ENCODE measurements at places on chromosomes 4 and X.

DNA sequence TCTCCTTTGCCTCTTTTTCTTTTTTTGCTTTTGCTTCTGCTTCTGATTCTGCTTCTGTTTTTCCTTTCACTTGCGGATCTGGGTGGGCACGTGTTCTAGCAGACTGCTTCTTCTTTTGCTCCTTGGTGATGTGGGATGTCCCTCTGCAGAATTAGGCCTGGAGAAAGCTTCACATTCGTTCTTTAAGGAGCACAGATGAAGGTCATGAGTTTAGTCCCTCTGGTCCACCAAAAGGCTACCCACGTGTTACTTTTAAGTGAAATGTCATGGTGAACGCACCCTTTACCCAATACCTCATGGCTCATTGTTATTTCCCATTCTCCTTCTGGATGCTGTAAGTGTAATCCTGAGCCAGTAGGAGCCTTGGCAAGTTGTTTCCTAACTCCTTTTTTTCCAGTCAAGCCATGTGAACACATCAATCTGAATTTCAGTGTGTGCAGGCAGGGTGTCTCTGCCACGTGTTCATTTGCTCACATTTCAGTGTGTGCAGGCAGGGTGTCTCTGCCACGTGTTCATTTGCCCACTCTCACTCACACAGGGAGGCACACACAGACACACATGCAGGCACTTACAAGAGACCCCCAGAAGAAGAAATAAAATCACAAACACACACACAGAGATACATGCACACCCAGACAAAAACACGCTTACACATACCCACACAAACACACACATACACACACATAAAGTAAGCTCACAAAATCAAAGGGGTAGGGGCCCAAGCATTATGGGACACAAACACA, 36.9 kb downstream of the NBDY start:
- DNase-seq: no peak

DNA sequence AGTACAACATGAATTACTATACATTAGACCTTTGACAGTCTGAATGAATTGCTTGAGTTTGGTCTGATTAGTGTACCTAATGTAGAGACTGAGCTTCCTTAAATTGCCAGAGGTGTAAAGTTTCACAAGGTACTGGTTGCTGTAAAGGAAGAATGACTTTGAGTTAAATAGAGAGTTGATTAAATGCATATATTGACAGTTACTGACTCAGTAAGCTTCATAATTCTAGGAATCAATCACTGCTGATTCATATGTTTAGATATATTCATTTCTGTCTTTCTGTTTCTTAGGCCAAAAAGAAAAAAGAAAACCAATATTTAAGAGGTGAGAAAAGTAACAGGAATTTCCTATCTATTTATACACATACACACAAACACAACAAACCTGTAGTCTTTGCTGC, 16.2 kb upstream of the ART3 start:
- DNase-seq: no peak

GRCh38 chr4:11286533-11286932, 142.2 kb downstream of the HS3ST1 start:
- no peak for DNase-seq

DNA sequence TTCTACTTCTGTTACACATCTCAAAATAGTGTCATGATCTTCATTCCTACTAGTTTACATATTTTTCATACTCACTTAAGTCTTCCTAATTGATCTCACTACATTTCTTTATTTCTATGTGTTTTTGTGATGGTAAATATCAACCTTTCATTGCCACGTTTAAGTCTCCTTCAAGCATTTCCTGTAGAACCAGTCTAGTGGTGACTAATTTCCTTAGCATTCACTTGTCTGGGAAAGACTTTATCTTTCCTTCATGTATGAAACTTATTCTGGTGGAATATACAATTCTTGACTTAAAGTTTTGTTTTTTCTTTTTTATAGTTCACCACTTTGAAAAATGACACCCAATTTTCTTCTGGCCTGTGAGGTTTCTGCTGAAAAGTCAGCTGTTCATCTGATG, 181.4 kb upstream of the NEIL3 start:
- no peak for DNase-seq

- DNase-seq: no peak
Observed at GRCh38 chr4:24547979-24548378, 36.4 kb downstream of the DHX15 start.

DNA sequence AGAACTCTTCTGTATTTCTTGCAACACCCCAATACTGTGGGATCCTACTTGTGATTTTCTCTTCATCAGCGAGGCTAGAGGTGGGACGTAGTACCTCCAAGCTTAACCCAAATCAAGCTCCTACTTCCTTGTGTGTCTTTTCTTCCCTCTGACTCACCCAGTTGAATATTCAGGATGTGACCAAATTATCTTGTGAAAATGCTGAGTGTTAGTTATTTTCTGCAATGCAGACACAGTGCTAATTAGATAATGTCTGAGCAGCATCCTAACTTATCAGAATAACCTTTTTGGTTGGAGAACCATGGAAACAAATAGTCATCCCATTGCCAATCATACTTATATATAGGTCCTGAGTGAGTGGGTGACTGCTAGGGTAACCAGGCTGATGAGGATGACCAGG, 2.4 kb downstream of the MEPE start:
- DNase-seq: no peak

- no peak for DNase-seq
Observed at GRCh38 chr4:128346054-128346716, 58.6 kb upstream of the PGRMC2 start.

- no peak for DNase-seq
Observed at GRCh38 chrX:120468071-120468470, 1.0 kb downstream of the LAMP2 start.

- DNase-seq: no peak
Observed at GRCh38 chrX:24862343-24862742, 153.4 kb downstream of the ARX start.

GRCh38 chrX:28889591-28890090, 302.4 kb downstream of the IL1RAPL1 start:
- no peak for DNase-seq

DNA sequence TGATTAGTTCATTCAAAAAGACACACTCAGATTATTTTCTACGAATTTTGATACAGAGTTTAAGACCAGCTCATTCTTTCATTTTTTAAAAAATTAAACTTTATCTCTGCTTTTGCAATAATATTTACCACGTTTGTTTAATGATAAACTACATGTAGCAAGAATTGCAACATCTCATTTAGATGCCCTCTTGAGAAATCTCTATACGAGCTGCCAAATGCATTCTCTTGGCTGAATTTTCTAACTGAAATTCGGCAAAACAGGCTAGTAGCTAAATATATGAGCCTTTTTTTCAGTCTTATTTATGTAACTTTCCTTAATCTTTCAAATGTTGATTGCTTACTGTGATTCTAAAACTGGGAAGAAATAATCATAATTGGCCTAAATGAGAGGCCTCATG, 2.1 kb upstream of the GC start:
- DNase-seq: no peak

GRCh38 chrX:147838465-147839131, 73.1 kb upstream of the FMR1 start:
- DNase-seq: no peak

- DNase-seq: no peak
Observed at GRCh38 chr4:100421361-100421978, 96.4 kb downstream of the EMCN start.

DNA sequence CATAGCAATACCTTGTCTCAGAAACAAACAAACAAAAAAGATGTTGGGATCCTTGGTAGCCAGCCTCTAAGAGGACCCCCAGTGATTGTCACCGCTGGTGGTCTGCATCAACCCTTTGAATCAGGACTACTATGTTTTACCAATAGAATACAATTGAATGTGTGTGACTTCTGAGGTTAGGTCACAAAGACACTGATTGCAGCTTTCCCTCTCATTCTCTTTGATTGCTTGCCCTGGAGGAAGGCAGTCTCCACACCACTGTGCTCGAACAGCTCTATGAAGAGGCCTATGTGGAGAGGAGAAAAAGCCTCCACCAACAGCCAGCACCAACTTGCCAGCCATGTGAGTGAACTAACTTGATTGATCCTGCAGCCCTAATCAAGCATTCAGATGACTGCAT, 2.8 kb upstream of the SMIM14 start:
- DNase-seq: no peak

GRCh38 chrX:23898412-23898959, 9.3 kb downstream of the APOO start:
- no peak for DNase-seq

DNA sequence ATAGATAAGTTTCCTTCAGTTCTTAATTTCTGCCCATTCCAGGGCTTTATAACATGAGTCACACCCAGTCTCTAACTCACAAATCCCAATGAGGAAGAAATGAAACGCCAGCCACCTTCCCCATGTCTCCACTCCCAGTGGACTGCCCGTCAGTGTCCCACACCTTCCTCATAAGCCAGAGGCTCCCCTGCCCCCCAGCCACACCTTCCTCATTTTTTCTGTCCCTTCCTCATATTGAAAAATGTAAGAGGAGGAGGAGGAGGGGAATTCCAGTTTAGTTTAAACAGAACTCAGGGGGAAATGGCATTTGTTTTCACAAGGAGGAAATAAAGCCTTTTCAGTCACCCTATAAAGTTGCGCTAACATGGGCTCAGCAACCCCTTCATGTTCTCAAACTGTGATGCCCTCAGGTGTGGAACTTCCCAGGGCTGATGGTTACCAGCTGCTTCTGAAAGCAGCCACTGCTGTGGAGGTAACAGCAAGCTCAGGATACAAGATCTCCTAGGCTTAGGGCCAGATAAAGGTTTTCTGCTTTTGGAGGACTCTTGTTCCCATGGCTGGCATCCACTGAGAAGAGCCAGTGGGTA, 97.8 kb downstream of the PARM1 start:
- no peak for DNase-seq

- no peak for DNase-seq
Observed at GRCh38 chr4:153028535-153028934, 92.4 kb downstream of the FHDC1 start.

- DNase-seq: no peak
Observed at GRCh38 chrX:86103061-86103460, 45.2 kb upstream of the DACH2 start.

DNA sequence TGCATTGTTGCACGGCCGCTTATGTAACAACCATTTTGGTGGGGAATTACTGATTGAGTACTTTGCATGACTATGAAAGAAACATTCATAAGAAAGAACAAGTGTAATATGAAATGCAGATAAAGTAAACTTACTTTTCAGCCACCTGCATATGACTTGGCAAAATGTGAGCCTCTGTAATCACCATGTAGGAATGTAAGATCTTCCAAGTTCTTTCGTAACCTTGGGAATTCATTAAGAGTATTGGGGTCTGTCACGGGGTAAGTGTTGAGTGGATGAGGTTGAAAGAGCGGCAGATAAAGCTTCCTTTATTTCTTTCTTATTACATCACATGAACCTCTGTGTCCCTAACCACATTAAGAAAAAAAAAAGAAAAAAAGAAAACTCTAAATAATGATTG, 348.5 kb upstream of the NR3C2 start:
- no peak for DNase-seq

DNA sequence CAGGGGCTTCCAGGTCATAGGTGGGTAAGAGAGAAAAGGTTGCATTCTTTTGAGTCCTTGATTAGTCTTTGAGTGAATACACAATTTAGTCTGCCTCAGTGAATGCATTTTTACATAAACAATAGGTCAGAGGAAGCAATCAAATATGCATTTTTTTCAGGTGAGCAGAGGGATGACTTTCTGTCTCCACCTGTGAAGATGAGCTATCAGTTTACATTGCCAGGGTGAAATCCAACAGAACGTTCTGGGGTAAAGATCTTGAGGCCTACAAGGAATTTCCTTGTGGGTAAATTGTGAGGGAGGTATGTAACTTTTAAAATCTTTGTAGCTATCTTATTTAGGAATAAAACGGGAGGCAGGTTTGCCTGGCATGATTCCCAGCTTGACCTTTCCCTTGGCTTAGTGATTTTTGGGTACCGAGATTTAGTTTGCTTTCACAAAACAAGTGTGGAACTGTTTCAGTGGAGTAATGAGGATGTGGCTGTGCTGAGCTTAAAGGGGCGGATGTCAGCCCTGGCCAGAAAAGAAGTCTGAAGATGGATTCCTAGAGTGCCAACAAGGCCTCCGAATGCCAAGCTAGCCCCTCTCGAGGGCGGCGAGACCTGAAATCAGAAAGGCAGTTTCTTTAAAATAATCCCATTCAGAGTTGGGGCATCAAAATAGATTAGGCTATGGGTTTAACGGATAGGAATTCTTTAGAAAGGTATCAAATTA, 29.5 kb downstream of the TMEM131L start:
- no peak for DNase-seq

GRCh38 chrX:108132876-108133275, 41.3 kb downstream of the ATG4A start:
- DNase-seq: no peak

DNA sequence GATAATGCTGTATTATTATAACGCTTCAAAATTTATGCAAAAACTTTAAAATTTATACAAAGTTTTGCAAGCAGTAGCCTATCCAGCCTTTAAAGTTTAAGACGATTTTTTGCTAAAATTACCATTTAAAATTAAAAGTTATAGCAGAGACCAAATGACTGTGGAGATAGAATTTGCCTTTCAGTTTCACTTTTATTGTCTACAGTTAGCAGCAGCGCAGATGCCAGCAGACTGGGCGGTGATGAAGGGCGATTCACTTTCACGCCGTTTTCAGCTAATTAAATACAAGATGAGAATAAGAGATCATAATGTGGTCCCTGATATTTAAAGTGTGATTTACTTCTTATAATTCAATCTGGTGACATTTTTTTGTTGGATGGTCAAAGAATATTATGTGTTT, 1381.5 kb upstream of the ADGRL3 start:
- no peak for DNase-seq

- no peak for DNase-seq
Observed at GRCh38 chr4:87633243-87633642, 16.8 kb upstream of the DMP1 start.

GRCh38 chr4:86720508-86721068, 126.5 kb downstream of the PTPN13 start:
- DNase-seq: no peak

- DNase-seq: no peak
Observed at GRCh38 chrX:68060506-68061205, 372.6 kb downstream of the OPHN1 start.
